Activated CD8-positive, alpha-beta memory T cell treated with anti-CD3 and anti-CD28 coated beads for 1 hour (primary cell): ENCODE measurements at places on chromosomes 7 and 10.

DNA sequence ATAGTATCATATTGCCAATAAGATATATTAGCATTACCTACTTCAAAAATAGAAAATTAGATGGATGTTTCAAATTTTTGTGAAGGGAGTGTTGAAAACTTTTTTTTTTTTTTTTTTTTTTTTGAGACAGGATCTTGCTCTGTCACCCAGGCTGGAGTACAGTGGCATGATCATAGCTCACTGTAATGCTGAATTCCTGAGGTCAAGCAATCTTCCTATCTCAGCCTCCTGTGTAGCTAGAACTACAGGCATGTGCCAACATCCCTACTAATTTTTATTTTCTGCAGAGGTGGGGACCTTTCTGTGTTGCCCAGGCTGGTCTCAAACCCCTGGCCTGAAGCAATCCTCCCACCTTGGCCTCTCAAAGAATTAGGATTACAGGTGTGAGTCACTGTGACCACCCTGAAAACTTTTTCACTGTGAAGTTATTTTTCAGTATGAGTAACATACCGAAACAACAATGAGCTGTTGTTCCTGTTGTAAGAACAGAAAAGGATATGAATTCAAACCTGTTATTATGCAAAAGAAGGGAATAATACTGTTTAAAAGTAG is 266.9 kb downstream of the NEBL start:
- DNase-seq: no peak

DNA sequence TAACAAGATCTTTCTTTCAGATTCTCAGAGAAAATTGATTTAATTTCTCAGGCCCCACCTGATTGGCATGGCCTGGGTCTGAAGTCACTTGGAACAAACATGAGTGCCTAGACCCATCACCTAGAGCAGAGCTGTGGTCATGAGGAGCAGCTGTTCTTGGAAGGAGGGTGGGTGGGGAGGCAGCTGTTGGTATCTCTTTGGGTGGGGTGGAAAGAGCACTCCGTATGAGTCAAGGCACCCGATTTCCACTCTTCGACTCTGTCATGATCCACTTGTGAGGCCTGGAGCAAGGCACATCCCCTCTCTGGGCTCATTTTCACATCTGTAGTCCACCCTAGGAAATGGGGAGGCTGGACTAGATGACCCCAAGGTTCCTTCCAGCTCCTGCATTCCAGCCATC is 156.7 kb downstream of the C10orf105 start:
- no peak for DNase-seq

- no peak for DNase-seq
Measured at GRCh38 chr10:86733260-86733671, 23.2 kb upstream of the BMPR1A start.

DNA sequence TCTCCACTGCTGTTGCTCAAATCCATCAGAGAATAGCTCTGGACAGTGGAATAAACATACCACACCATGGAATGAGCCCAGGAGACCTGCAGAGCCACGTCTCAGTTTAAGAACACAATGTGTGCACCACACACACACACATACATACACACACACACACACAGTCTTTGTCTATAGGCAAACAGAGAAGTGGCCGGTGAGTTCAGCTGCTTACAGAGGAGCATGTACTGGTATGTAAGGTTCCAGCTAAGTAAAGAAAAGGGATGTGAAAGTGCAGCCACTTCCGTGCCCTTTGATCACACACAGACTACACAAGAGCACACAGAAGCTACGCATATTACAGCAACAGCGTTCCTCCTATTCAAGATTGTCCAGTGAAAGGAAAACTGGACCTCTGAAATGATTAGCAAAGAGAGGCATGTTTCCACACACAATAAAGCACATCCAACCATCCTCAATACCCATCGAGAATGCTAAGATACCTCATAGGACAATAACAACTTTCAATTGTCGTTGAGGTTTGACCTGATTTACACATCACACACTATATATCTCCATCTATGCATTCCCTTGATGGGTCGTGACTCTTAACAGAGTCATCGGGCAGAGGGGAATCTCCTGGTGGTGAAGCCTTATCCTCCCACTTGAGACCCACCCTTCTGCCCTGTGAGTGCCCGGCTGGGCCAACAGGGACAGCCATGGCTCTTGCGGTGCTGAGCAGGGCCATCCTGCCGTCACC is 23.6 kb downstream of the SLC35B4 start:
- DNase-seq: no peak

- DNase-seq: no peak
Measured at GRCh38 chr7:79452032-79452494, 1.4 kb downstream of the MAGI2 start.

DNA sequence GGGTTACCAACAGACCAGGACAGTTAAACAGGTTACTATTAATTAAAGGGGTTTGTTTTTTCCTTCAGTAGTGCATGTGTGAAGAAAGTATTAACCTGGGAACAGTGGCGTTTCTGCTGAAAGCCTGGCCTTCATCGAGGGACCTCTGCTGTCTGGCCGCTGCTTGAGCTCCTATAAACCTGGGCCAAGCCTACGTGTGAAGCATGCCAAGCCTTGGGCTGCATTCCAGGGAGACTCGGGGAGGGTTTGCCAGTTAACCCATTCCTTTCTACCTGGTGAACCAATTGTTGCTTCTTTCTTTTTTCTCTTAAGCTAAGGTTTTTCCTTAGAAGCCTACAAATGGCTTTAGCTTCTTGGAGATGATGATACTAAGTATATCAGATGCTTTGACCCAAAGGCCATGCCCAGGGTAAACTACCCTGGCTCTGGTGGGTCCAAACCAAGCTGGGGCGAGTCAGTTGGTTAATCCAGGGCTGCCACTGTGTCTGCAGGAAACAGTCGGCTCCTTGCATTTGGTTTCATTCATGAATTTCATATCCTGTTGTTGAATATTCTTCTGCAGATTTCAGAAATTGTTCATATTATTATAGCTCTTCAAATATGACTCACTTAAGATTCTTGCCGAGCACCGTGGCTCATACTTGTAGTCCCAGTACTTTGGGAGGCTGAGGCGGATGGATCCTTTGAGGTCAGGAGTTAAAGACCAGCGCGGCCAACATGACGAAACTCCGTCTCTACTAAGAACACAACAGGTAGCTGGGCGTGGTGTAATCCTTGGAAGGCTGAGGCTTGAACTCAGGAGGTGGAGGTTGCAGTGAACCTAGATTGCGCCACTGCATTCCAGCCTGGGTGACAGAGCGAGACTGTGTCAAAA is 23.8 kb downstream of the PFKP start:
- DNase-seq: no peak

DNA sequence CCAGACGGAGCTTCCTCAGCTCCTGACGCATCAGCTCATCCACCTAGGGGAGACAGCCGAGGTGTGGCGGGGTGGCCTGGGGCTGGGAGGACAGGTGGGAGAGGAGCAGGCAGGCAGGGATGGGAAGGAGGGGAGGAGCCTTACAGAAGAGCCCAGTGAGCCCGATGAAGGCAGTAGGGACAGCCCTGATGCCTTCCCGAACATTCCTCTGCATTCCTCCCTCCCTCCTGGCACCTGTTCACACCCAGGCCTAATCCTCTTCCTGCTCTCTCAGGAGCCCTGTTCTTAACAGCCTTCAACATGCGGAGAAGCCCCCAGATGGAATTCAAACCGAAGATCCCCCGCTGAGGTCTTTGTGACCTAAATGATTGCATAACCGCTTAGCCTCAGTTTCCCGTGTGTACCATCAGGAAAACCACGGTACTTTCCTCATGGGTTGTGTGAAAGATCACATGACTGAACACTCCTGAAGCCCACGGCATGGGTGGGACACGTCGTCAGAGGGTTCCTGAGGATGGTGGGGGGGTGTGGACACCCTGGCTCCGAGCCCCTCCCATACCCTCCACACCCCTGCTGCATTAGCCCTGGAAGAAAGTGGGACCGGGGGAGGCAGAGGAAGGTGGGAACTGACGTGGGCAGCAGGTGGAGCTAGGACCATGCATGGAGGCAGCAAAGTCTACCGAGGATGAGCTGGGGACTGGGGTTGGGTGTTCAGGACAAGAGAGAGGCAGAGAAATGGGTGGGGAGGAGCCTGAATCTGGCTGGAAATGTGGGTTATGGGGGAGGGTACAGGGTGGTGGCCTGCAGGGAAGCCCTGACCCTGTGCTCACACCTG is 8.8 kb upstream of the ASB10 start:
- DNase-seq: no peak

GRCh38 chr7:418636-419280 is 100.9 kb downstream of the PDGFA start:
- no peak for DNase-seq
